Sigmoid colon (tissue), 7 donors: ENCODE measurements at places on chromosomes 2 and 18. TPM values are rescaled to one million over a fixed set of nuclear protein-coding genes. Genes with fewer than 3 reads are reported as not detected.

- DNase-seq, result peak; percentile 93
Observed at GRCh38 chr2:37324536-37324785, 172 bp downstream of the PRKD3 start.

The COLEC12 gene
- polyA plus RNA-seq, result 0.69 TPM

The TDRD15 gene
- not detected for polyA plus RNA-seq

GRCh38 chr2:94759211-94759610, 112.0 kb upstream of the TEKT4 start:
- DNase-seq, result no peak

The PKP4 gene
- polyA plus RNA-seq, result 16.6 TPM

GRCh38 chr2:166179201-166179600, 51.4 kb upstream of the SCN1A start:
- DNase-seq, result no peak

The SERPINB10 gene
- polyA plus RNA-seq, result not detected

The CCDC150 gene
- polyA plus RNA-seq, result not detected

- DNase-seq, result no peak
Observed at GRCh38 chr2:2689306-2689705, 358.2 kb upstream of the MYT1L start.

- no peak for DNase-seq
Observed at GRCh38 chr18:47204908-47205522, 28.9 kb upstream of the IER3IP1 start.

The TEKT4 gene
- not detected for polyA plus RNA-seq

GRCh38 chr2:95709831-95710230, 118.0 kb downstream of the TRIM43 start:
- no peak for DNase-seq

- DNase-seq, result peak; percentile 57
Observed at GRCh38 chr2:46874236-46874929, 41.2 kb downstream of the MCFD2 start.

GRCh38 chr2:211439011-211439410, 882.6 kb downstream of the CPS1 start:
- DNase-seq, result no peak

GRCh38 chr2:100891906-100892642, 72.1 kb downstream of the NPAS2 start:
- DNase-seq, result no peak

DNA sequence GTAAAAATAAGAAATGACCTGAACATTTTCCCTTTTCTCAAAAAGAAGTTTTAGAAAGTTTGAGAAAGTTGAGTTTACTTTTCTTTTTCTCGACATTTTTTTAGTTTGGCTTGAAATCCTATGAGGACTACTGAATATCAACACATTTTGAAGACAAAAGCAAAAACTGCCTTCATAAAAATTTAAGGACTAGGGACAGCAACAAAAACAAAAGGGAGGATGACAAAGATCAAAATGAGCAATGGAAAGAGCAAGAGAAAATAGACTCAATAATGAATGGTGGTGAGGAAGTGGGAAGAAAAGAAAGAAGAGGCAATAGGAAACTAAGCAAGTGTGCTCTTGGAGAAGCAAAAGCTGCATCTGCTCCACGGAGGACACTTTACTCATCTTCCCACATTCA, 82.5 kb downstream of the ABCA12 start:
- DNase-seq, result no peak

DNA sequence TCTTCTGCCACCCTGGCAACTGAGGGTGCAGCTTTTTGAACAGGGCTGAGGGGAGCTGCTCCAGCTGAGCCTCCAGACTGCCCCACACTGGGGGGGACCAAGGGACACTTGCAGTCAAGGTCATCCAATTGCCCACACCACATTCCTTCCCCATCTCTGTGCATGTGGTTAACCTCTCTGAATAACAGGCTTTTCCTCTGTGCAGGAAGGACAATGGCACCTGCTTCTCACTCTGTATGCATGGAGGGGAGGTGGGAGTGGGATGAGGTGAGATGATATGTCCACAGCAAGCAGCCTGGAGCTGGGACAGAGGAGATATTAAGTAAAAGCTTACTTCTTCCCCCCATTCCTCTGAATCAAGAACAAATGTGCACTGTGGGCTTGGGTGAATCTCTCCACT, 39.1 kb upstream of the TEX51 start:
- DNase-seq, result no peak

The HTR2B gene
- 0.73 TPM for polyA plus RNA-seq

GRCh38 chr2:233435436-233436190, 81.3 kb downstream of the DGKD start:
- DNase-seq, result peak; percentile 24

The PPP1R1C gene
- polyA plus RNA-seq, result 3.0 TPM

The ABCG5 gene
- polyA plus RNA-seq, result not detected

- no peak for DNase-seq
Observed at GRCh38 chr18:54883816-54884604, 55.7 kb downstream of the RAB27B start.

The GNAL gene
- polyA plus RNA-seq, result 0.60 TPM

The CD28 gene
- 2.5 TPM for polyA plus RNA-seq

GRCh38 chr2:44906972-44907371, 34.5 kb upstream of the SIX3 start:
- DNase-seq, result no peak

The VAPA gene
- 233 TPM for polyA plus RNA-seq

The IL36A gene
- not detected for polyA plus RNA-seq

- no peak for DNase-seq
Observed at GRCh38 chr2:54274781-54275242, 18.8 kb upstream of the TSPYL6 start.

- no peak for DNase-seq
Observed at GRCh38 chr2:216715402-216715974, 20.1 kb upstream of the IGFBP5 start.

DNA sequence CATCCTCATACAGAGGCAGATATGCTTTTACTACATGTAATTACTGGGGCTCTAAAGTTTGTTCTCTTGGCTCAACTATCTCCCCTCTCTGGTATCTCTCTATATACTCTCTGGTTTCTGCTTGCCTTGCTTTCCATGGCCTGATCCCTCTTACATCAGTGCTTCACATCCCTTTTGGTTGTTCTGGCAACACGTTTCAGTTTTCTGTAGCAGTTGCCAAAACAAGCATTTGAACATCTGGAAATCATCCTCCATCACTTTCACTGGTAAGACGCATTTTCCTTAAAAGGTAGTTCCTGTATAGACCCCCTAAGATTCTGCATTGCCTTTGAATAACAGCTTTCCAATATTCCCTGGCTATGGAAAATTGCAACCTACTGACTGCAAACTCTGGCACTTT, 25.9 kb downstream of the COL5A2 start:
- DNase-seq, result no peak

The SPC25 gene
- 9.0 TPM for polyA plus RNA-seq

DNA sequence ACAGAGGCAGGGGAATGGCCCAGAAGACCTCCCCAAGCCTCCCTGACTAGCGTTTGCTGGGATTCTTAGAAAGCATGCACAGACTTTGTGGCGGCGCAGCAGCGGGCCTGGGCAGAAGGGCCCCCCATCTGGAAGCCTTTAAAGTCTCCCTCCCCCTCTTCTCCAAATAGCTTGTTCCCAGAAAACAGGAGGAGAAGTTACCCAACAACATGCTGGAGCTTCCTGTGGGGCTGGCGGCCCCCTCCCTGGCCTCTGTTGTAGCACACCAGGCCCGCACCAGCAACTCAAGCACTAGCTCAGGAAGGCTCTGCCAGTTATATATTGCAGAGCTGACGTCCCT, 334.8 kb downstream of the DYSF start:
- DNase-seq, result no peak

The DSG1 gene
- polyA plus RNA-seq, result not detected

GRCh38 chr2:139813340-139813739, 1033.2 kb upstream of the NXPH2 start:
- no peak for DNase-seq

The GREB1L gene
- not detected for polyA plus RNA-seq

GRCh38 chr2:151380580-151381235, 23.3 kb downstream of the TNFAIP6 start:
- DNase-seq, result no peak

DNA sequence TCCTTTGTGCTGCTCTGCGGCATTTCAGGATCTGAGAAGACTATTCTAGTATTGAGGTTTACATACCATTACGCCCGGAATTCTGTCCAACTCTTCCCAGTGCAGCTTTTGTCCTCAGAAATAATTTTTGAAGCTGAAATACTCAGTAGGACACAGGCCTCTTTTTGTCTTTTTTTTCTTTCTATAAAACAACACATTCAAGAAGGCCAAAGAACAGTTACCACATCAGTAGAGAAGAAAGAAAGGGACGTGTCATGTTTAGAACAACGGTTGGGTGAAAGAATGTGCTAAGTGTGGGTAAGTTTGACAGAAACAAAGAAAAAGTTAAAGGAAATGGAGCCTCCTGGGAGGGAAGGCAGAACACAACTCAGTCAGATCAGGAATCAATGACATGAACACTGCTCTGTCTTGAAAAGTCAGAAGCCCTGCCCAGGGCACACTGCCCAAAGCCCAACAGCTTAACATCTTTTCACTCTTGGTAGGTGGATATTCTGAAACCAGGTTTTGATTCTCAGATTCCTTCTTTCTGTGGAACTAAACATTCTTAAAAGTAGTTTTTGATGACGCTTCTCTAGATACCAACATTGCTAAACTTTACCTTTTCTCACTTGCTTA, 198.6 kb upstream of the CWC22 start:
- DNase-seq, result no peak

The EML6 gene
- polyA plus RNA-seq, result 0.46 TPM

DNA sequence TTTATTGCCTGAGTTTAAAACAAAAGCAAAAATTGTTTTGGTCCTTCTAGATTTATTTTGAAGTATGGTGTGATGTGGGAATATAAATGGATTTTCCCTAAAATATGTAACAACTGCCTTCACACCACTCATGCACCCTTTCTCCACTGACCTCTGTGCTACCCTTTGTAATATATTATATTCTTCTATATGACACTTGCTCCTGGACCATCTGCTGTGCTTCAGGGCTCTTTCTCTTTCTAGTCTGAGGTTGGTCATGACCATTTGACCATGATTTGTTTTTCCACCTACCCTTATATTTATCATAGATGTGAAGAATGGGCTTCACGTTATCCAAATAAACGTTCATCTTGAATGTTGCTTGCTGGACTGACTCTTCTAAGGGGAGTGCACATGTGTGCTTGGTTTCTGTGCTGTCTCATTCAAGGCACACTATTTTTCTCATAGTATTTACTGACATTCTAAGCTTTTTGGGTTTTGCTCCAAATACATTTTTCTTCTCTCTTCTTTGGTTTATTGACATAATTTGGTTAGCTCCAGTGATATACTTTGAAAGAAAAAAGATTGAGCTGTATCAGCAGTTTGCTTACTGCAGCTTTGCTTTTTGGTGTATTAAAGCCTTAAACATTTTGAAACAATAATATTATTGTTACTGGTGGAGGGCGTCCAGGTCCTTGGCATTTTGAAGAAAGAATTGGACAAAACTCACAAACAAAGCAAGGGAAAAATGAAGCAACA, 61.8 kb downstream of the VWA3B start:
- DNase-seq, result no peak

GRCh38 chr2:39778233-39778632, 825 bp downstream of the THUMPD2 start:
- DNase-seq, result no peak

The NEUROD1 gene
- polyA plus RNA-seq, result 0.39 TPM

The DCDC2C gene
- not detected for polyA plus RNA-seq

The PCARE gene
- not detected for polyA plus RNA-seq

The DYSF gene
- 4.1 TPM for polyA plus RNA-seq

- DNase-seq, result no peak
Observed at GRCh38 chr2:225378984-225379383, 20.5 kb upstream of the NYAP2 start.

The PSMA8 gene
- not detected for polyA plus RNA-seq

The FSIP2 gene
- polyA plus RNA-seq, result 3.6 TPM

DNA sequence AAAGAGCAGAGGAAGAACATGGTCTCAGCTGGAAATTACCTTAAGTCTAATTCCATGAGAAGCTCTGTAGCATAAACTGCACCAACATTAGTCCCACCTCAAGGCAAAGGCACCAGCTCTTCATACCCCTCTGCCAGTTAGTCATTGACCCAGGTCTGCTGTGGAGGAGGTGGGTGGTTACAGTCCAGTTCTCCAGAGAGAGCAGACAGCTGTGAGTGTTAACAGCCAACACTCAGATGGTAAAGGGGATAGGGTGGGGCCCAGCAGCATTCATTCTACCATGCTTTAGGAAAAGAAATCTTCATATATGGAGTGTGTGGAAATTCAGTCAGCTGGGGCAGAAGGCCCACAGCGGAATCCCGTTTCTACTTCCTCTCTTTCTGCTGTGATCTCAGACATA, 159.7 kb upstream of the FBXO11 start:
- DNase-seq, result no peak

- DNase-seq, result no peak
Observed at GRCh38 chr2:191933307-191934105, 86.6 kb upstream of the CAVIN2 start.

- DNase-seq, result no peak
Observed at GRCh38 chr2:75208738-75209137, 9.4 kb upstream of the TACR1 start.

DNA sequence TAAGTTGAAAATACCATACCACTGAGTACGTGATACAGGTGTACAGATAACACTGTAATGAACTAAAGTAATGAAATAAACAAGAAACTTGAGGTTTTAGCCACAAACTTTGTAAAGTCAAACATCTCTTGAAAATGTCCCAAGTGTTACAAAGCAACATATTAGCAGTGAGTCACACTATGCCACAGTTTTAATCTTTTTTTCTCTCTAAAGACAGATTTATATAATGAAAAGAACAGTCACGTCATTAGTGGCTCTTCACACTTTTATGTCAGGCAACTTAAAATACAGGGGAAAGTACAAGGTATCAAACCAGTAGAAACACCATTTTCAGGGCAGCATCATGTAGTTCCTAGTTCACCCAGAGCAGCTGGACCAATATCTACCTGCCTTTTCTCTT, 42.1 kb downstream of the RAPH1 start:
- DNase-seq, result no peak

The RBKS gene
- 28.0 TPM for polyA plus RNA-seq

The PROKR1 gene
- polyA plus RNA-seq, result not detected

DNA sequence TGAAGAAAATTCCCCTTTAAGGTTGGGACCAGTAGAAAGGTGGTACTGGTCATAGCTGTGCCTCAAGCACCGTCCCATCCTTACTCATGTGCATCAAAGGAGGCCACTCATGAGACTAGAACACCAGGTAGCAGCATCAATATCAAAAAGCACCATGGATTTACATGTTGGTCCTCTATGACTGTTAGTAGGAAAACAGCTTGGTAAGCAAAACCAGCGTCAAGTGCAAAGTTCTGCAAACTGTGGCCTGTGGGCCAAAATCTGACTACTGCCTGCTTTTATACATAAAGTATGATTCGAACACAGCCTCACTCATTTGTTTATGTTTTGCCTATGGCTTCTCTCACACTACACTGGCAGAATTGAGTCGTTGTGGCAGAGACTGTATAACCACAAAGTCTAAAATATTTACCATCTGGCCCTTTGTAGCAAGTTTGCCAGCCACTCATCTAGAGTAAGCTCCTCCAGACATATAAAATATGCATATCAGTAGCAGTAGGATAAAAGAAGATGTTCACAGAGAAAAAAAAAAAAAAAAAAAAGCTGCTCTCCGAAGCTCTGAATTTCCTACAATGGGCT, 119.7 kb upstream of the CTNNA2 start:
- DNase-seq, result no peak
